ENCODE measurements at places on chromosomes 4 and X. TPM values are rescaled to one million over a fixed set of nuclear protein-coding genes. Genes with fewer than 3 reads are reported as not detected.

TMEM192 gene
- total RNA-seq, result 7.9 TPM

HS3ST1 gene
- 0.64 TPM for total RNA-seq

LPAR4 gene
- total RNA-seq, result not detected

PABPC1L2A gene
- total RNA-seq, result not detected

MSL3 gene
- 40.9 TPM for total RNA-seq

EFHC2 gene
- total RNA-seq, result 0.27 TPM

KLHL13 gene
- 0.25 TPM for total RNA-seq

SSX4 gene
- not detected for total RNA-seq

PPP1R3F gene
- 14.8 TPM for total RNA-seq

REPS2 gene
- total RNA-seq, result 0.36 TPM

MAGED4 gene
- total RNA-seq, result not detected

NWD2 gene
- not detected for total RNA-seq

WDFY3 gene
- total RNA-seq, result 0.39 TPM

CD38 gene
- 176 TPM for total RNA-seq

WNK3 gene
- not detected for total RNA-seq

COX7B2 gene
- total RNA-seq, result not detected

MAGEA6 gene
- total RNA-seq, result not detected

SLC16A2 gene
- not detected for total RNA-seq

CNKSR2 gene
- total RNA-seq, result 10.7 TPM

HGFAC gene
- total RNA-seq, result not detected

UGT2B17 gene
- not detected for total RNA-seq

RTL3 gene
- total RNA-seq, result not detected

USP27X gene
- total RNA-seq, result 1.3 TPM

TLR3 gene
- total RNA-seq, result 0.41 TPM

GAGE13 gene
- total RNA-seq, result not detected

PPEF2 gene
- 0.52 TPM for total RNA-seq

BRS3 gene
- not detected for total RNA-seq

PNMA5 gene
- total RNA-seq, result 0.09 TPM

GAB3 gene
- total RNA-seq, result 8.6 TPM

FAAH2 gene
- 4.2 TPM for total RNA-seq

USP17L25 gene
- not detected for total RNA-seq

CCSER1 gene
- total RNA-seq, result not detected

EPGN gene
- 1.3 TPM for total RNA-seq

DSPP gene
- not detected for total RNA-seq

HSFX3 gene
- total RNA-seq, result not detected

HPGDS gene
- total RNA-seq, result 3.2 TPM

DYNLT3 gene
- total RNA-seq, result 12.4 TPM

GYG2 gene
- total RNA-seq, result not detected
